ENCODE measurements at places on chromosomes 1 and 21. TPM values are rescaled to one million over a fixed set of nuclear protein-coding genes. Genes with fewer than 3 reads are reported as not detected.

GRCh38 chr1:41653574-41653973 is 169.1 kb upstream of the EDN2 start:
- peaks cover 68% of the 10 kb centered on the region for H3K4me1 ChIP-seq
- H3K27me3 ChIP-seq = no peaks in the 10 kb centered on the region
- no peak overlapping the region for H3K27ac ChIP-seq
- no peak overlapping the region for H3K4me3 ChIP-seq
- no peak for DNase-seq
- peaks cover 19% of the 10 kb centered on the region for H3K36me3 ChIP-seq

- no peaks in the 10 kb centered on the region for H3K36me3 ChIP-seq
- no peak for DNase-seq
- no peaks in the 10 kb centered on the region for H3K27me3 ChIP-seq
- no peak overlapping the region for H3K4me3 ChIP-seq
Observed at GRCh38 chr1:242568666-242569065, 44.2 kb upstream of the PLD5 start.

- H3K4me1 ChIP-seq = peaks cover 24% of the 10 kb centered on the region
- H3K27me3 ChIP-seq = no peaks in the 10 kb centered on the region
- no peak overlapping the region for H3K4me3 ChIP-seq
Observed at GRCh38 chr1:59150577-59151386, 146.1 kb upstream of the FGGY start.

GRCh38 chr1:235918032-235918431 is 51.3 kb upstream of the LYST start:
- H3K27ac ChIP-seq = no peak overlapping the region
- peaks cover under 1% of the 10 kb centered on the region for H3K36me3 ChIP-seq
- H3K4me1 ChIP-seq = peaks cover 31% of the 10 kb centered on the region
- DNase-seq = no peak

DNA sequence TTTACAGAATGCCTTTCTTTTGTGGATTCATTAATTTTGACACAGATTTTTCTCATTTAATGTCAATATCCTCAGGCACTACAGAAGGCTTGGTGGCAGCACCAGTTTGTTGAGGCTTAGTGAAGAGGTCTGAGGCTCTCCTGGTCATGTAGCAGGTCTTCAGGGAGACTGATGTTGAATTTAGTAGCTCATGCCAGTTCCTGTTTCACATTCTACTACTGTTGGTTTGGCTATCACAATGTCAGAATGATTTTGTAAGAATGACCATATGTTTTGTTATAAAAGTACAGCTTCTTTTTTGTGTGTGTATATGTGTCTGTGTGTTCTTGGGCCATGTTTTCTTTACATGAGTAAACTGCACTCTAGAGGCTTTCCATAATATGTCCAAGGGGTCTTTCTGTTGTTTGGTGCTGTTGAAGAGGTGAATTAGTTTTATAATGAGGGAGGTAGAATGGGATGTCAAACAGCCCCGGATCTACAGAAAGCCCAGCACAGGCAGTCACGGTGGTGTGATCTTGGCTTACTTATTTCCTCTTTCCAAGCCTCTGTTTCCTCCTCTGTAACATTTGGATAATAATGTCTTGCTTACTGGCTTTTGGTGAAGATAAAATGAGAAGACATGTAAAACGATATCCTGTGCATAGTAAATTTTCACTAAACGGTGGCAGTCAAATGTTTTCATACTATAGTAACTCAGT is 32.0 kb downstream of the C1orf21 start:
- no peaks in the 10 kb centered on the region for H3K36me3 ChIP-seq
- H3K27me3 ChIP-seq = peaks cover 7% of the 10 kb centered on the region
- H3K4me1 ChIP-seq = no peaks in the 10 kb centered on the region
- H3K4me3 ChIP-seq = no peak overlapping the region

GRCh38 chr1:97204468-97204867 is 482.9 kb downstream of the PTBP2 start:
- H3K27me3 ChIP-seq = no peaks in the 10 kb centered on the region
- no peak for DNase-seq
- no peaks in the 10 kb centered on the region for H3K4me1 ChIP-seq
- H3K4me3 ChIP-seq = no peak overlapping the region
- no peaks in the 10 kb centered on the region for H3K36me3 ChIP-seq
- H3K27ac ChIP-seq = no peak overlapping the region

STX12 gene
- 28.7 TPM for total RNA-seq

COA7 gene
- 14.6 TPM for total RNA-seq

Data from activated CD4-positive, alpha-beta T cell treated with anti-CD3 and anti-CD28 coated beads, Interleukin-2, amount 10 ng/mL, durations not matched to agents 7 days and 5 days (primary cell).